ENCODE measurements at places on chromosomes 11 and 22.

- no peak for DNase-seq
Observed at GRCh38 chr11:91264481-91264880, 960.1 kb upstream of the FAT3 start.

DNA sequence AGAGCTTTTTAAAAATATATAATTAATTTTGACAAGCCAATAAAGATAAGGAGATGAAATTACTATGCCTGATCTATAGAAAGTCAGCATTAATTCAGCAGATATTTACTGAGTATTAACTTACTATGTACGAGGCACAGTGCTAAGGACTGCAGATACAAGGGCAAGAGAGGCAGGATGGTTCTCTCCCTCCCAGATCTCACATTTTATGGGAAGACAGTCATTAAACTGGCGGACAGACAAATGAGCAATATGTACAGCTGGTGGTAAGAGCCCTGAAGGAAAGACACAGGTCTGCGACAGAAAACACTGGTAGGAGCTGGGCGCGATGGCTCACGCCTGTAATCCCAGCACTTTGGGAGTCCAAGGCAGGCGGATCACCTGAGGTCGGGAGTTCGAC is 36.8 kb downstream of the MCHR1 start:
- DNase-seq, result no peak

GRCh38 chr11:6587360-6587953 is 16.0 kb downstream of the RRP8 start:
- no peak for DNase-seq

- no peak for DNase-seq
Observed at GRCh38 chr22:45784357-45785277, 113.0 kb downstream of the ATXN10 start.

GRCh38 chr11:9396752-9397151 is 12.3 kb downstream of the IPO7 start:
- no peak for DNase-seq

DNA sequence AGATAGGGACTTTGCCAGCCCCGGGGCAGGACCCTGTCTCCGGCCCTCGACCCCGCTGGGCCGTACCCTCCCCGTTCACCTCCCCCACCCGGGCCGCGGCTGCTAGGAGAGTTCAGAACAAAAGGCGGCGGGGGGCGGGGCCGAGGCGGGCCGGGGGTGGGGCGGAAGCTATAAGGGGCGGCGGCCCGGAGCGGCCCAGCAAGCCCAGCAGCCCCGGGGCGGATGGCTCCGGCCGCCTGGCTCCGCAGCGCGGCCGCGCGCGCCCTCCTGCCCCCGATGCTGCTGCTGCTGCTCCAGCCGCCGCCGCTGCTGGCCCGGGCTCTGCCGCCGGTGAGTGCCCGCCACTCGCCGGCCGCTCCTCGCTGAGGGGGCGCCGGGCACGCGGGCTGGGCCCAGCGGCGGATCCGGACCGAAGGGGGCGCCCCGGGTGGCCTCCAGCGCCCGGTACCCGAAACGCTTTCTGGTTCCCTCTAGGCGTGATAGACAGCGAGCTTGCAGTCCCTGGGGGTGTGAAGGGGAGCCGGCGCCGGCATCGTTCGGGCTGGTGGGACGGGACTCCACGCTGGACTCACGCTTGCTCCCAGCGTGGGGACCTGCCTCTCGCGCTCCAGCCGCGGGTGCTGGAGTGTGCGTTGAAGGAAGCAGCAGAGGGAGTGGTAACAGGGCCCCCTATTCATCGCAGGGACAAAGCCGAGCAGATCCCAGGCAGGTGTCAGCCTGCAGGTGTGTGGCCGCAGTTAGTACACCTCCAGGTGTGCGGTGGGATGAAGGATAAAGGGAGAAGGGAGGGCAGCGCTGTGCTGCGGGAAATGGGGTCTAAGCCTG is at the start of gene MMP11:
Gene MMP11 (plus strand): TSS at position 201 of the 825 bp plus-strand sequence. CDS start 22 bp downstream, at position 223.
- DNase-seq, result peak; percentile 62

- peak; percentile 84 for DNase-seq
Observed at GRCh38 chr11:62922653-62923431, 1.7 kb upstream of the CHRM1 start.

- DNase-seq, result no peak
Observed at GRCh38 chr11:112626731-112627130, 334.5 kb upstream of the NCAM1 start.

GRCh38 chr11:117900121-117900648 is 23.7 kb upstream of the FXYD6 start:
- DNase-seq, result no peak

GRCh38 chr11:16741473-16741872 is 3.0 kb downstream of the C11orf58 start:
- DNase-seq, result peak; percentile 20

DNA sequence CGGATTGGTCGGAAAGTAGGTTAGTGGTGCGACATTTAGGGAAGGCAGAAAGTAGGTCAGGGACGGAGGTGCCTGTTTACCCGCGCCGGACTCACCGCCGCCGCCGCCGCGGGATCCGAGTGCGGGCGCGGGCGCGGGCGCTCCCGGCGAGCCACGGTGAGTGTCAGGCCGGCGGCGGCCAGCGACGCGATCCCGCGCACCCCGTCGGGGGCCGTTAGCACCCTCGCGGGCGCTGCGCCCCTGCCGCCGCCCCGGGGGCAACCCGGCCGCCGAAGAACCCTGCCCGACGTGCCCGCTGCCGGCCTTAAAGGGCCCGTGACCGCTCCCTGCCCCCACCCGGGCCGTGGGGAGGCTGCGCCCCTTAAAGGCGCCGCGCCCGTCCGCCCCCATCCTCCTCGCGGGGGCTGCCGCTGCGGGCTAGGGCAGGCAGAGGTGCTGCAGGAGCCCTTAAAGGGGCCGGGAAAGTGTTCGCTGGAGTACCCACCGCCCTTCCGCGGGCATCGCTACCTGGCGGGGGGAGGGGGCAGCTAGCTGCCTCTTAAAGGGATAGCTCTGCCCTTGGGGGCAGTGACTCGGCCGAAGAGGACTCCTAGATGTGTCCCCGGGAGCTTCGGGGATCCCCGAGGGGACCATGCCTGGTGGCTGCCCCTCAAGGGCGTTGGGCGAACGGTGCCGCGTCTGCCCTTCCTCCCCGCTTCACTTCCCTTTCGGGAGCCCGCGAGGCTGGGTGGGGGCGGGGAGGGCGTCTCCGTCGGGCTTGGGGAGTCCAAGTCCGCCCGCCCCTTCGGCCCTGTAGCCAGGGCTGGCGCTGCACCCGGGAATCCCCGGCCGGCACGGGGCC is at the start of gene BMAL1:
Gene BMAL1 (plus strand): TSS at position 23 of the 841 bp plus-strand sequence. CDS start 76,519 bp downstream, outside the sequence.
- DNase-seq, result peak; percentile 69

- no peak for DNase-seq
Observed at GRCh38 chr11:2919188-2919587, 10.0 kb downstream of the PHLDA2 start.

DNA sequence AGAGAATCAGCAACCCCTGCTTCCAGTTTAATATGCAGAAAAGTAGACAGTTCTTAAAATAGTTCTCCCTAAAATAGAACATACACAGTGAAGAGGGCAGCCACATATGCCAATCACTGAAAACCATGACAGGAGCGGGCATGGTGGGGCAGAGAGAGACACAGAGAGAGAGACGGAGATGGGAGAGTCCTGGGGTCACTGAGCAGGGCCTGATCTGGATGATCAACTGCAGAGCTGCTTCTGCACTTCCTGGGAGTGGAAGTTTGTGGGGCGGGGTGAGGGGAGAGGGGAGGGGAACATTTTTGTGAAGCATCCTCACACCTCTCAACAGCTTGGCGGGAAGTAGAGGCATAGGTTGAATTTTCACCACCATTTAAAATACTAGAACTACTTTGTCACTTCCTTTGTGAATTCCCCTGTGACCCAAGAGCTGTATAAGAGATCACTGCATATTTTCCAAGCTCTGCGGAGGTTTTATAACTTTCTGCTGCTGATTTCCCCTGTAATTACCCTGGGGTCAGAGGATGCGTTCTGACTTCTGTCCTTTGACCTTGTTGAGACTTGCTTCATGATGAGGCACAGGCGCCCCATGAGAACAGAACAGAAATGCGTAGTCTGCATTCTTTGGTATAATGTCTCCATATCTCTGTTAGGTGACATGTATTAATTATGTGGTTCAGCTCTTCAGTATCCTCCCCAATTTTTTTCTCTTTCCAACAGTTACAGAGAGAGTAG is 419.4 kb downstream of the BRD1 start:
- no peak for DNase-seq

- peak; percentile 83 for DNase-seq
Observed at GRCh38 chr22:26367402-26368245, 61.4 kb upstream of the ASPHD2 start.

GRCh38 chr11:115502636-115503082 is 1.6 kb downstream of the CADM1 start:
- DNase-seq, result no peak

- no peak for DNase-seq
Observed at GRCh38 chr11:8756201-8756600, 73.6 kb downstream of the RPL27A start.

- DNase-seq, result no peak
Observed at GRCh38 chr11:93392867-93393266, 62.3 kb downstream of the DEUP1 start.

DNA sequence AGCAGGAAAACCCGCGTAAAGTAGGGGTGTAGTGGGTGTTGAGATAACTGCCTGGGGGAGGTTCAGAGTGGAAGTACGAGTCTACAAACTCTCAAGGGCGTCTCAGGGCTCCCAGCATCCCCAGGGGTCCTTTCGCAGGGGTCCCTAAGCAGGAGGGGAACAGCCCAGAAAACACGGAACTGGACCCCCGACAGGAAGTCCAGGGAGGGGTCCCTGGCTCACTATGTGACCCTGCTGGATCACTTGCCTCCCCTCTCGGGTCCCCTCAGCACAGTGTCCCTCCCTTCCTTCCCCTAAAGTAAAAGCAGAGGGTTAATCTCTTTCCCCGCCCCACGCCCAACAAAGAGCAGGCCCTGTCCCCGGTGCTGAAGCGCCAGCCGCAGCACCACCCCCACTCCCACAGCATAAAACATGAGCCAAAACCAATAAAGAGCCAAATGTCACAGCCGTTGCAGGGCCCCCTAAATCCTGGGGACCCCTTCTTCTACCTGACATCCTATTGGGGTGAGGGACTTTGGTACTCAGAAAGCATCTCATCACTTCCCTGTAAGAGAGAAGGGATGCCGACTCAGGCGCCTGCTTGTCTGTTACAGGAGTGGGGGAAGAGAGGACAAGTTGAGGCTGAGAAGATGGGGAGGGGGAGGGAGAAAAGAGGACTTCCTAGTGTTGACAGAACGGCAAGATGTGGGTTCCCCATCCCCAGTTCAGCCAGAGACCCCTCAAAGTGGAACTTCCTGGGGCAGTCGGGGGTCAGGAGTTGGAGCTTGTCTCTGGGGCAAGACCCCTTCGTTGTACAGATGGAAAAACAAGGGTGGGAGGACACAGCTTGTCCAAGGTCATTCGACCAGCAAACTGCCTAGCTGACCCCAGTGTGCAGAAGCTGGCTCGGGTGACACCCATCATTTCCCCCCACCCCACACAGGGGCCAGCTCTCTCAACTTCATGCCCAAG is 1.4 kb upstream of the NEFH start:
- DNase-seq, result peak; percentile 40

DNA sequence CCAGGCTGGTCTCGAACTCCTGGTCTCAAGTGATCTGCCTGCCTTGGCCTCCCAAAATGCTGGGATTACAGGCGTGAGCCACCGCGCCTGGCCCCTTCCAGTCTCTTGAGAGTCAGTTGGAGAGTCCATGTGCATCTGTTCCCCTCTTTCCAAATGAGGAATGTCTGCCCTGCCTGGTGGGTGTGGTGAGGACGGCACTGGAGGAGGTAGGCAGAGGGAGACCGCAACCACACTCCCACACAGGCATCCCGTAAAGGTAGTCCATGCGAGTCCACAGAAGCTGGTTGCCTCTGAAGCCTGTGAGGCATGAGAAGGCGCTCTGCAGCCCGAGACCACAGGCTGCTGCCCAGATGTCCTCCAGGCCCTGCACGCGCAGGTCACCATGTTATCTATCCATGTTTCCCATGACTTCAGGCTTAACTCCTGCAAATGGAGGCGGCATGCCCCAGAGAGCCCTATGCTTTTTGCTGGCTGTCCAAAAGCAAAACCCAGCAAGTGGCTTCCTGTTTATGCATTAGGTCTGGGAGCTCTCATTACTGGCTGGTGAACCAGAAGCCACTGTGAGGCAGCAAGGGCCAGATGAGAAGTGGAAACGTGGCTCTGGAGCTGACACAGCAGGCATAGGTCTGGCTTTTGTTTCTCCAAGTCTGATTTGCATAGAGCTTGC is 43.4 kb downstream of the GRIK4 start:
- no peak for DNase-seq

GRCh38 chr11:67396587-67397389 is 4.9 kb downstream of the PPP1CA start:
- DNase-seq, result peak; percentile 40

DNA sequence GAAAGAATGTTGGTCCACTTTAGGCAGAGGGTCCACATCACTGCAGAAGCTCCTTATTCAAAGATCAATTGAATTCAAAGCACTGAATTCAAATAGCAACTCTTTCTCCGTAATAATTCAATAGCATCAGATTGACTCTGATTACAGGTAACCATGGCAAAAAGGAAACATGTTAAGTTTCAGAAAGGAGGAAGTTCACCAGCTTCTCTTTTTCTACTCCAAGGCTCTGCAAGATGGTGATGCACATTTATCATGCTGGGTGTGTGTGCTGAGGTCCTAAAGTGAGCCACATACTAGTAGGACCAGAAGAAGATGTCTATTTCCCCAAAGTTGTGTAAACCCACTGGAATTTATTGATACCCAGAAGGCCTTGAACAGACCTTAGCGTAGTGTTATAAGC is 18.0 kb upstream of the DRD2 start:
- no peak for DNase-seq

DNA sequence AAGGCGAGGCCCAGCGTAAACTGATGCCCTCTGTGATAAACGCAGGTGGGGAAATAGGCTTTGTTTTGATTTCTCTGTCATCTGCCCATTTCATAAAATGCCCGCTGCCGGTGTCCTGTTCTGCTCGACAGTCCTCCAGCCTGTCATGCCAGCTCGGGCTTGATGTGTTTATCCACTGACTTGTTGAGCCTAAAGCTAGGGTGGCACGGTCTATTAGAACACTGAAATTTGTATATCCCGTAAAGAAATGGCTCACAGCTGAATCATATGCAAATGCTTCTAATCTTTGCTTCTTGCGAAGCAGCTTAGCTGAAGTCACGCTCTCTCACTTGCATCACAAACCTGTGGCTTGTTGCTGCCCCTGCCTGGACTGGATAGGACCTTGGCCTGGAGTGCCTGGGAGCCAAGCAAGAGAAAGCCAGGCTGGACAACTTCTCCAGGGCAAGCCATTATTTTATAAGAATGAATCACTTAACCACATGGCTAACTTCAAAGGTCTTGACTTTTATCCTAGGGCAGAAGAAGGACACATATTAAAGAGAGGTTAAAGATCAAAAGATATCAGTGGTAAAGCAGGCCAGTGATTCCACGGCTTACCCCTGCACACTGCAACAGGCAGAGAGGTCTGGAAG is 33.1 kb downstream of the EHF start:
- no peak for DNase-seq
